H1 (cell line): ENCODE measurements at places on chromosomes 7 and 10. TPM values are rescaled to one million over a fixed set of nuclear protein-coding genes. Genes with fewer than 3 reads are reported as not detected.

The CCL24 gene
- not detected in 2 replicates for total RNA-seq

DNA sequence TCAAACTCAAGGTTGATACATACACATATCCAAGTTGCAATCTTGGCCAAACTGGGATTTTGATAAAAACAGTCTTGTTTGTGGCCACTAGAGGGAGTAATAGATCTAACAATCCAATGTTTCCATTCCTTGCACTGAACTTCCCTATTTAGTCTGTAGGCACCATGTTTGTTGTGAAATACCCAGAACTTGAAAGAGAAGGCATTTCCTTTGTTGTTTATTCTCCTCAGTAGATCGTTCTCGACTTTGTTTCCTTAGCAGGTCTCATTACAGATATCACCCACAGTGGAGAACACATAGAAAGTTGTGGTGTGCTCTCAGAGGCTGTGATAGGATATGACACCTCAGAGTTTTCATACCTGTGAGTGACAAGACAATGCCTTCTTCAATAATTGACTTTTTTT is 70.3 kb upstream of the MXI1 start:
- H3K27ac ChIP-seq = no peak overlapping the region
- no peaks in the 10 kb centered on the region for H3K27me3 ChIP-seq
- H3K4me3 ChIP-seq = no peak overlapping the region

The ENO4 gene
- 0.21 TPM in 1 of 2 replicates, not detected in the other for total RNA-seq

The NOS3 gene
- 4.4 and 4.7 TPM in 2 replicates for total RNA-seq

The TAS2R5 gene
- 0.84 and 1.5 TPM in 2 replicates for total RNA-seq

The NPC1L1 gene
- 0.06 TPM in 1 of 2 replicates, not detected in the other for total RNA-seq
